Fibroblast of mammary gland (primary cell): ENCODE measurements at places on chromosomes 12 and 14.

DNA sequence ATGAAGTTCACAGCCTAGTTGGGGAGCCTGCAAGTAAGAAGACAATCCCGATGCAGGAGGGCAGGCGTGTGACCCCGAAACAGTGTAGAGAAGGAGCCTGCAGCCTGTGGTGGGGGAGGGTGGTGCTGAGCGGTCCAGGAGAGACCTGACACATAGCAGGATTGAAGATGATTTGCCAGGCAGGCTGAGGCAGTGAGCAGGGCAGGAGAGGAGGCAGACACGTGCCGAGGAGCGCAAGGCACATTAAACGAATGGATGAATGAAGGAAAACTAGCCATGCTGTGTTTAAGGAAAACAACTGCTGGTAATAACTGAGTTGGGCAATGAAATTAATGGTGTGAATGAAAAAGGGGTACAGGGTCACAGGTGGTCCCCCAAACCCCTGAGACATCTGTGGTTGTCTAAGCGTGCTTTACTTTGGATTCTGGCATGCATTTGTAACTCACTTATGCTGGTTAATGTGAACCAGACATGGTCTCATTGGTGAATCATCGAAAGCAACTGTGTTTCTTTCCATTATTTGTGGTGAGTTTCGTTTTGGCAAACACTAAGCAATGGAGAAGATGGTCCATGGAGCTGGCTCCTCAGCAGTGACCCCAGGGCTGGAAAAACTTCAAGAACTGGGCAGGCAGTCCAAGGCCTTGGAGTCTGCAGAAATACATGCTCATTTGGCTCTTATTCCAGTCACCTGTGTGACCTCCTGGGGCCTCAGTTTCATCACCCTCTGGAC lies 96.9 kb upstream of the EVL start:
- peak; percentile 97 for DNase-seq

GRCh38 chr14:88079624-88080023 lies 74.7 kb downstream of the GPR65 start:
- DNase-seq, result no peak

DNA sequence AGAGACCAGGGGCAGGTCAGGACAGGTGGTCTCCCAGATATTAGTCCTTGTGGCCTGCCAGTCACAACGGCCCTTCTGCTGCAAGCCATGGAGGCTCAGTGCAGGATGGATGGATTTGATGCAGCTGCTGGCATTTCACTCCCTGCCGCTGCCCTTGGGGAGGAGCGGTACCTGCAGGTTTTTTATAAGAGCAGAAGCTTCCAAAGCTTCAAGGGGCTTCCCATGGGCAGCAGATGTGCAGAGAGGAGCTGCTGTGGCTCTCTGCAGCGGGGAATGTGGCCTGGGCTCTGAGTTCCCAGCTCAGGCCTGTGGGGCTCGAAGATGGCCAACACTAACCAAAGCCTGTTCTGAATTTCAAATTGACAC lies 379.3 kb downstream of the DPF3 start:
- DNase-seq, result no peak

- peak; percentile 98 for DNase-seq
These were observed 5.7 kb downstream of the PTHLH start for GRCh38 chr12:27966870-27967269.

- no peak for DNase-seq
These were observed at the start of gene STAB2 for GRCh38 chr12:103586791-103587370. STAB2 (plus strand) TSS chr12:103587273; CDS start chr12:103587477, 204 bp downstream.

DNA sequence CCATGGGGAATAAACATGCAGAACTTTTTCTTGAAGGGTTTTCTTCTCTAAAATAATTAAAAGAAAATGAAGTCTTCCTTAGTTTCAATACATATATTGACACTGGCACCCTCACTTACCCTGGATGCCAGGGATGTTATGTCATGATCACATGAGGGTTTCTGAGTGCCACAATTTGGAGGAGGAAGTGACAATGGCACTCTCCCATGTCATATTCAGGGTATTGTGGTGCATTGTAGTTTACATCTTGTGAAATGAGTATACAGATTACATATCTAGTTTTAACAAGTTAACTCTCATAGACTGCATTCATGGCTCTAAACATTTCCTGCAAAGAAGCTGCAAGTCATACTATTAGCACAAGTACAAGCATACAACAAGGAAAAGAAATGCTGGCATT lies 37.7 kb downstream of the CCDC177 start:
- DNase-seq, result no peak

DNA sequence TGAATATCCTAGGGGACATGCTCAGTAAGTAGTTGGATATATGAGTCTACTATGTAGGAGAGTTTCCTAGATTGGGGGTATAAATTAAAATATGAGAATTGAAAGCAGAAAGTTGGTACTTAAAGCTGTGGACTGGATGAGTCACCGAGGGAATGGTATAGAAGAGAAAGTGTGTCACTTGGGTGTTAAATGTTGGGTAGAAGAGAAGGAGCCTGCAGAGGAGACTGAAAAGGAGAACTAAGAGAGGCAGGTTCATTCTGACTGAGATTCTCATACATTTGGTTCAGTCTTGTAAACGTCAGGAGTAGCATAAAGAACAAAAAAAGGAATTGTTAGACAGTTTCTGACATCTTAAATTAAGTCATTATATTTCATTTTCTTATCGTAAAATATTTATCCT lies 19.9 kb downstream of the LRRC9 start:
- DNase-seq, result no peak

DNA sequence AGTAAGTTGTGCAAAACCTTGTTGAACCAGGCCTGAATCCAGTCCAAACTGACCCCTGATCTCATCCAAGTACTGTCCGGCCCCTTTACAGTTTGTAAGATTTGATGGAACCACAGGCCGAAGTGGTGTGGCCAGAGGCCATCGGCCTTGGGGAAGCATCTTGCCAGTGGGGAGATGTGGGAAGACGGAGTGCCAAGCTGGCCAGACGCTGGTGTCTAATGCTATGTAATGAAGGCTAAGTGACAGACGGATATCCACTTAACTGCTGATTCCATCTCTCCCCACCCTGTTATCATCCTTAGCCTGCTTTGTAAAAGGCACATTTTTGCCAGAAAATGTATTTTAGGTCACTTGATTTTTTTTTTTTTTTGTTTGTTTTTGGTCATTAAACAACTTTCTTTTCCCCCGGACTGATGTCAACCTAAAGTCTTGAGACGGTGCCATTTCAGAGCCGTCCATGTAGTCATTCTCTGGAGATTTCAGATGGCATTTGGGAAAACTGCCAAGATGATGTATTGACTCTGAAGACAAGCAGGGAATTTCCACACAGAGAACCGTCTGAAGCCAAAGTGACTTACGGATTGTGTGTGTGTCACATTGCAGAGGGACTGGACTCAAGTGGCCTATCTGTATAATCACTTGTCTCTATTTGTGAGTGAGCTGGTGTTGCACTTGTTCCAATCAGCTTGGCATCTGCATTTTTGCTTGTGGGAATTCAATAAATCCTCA lies 86.5 kb upstream of the MANSC4 start:
- DNase-seq, result peak; percentile 47

DNA sequence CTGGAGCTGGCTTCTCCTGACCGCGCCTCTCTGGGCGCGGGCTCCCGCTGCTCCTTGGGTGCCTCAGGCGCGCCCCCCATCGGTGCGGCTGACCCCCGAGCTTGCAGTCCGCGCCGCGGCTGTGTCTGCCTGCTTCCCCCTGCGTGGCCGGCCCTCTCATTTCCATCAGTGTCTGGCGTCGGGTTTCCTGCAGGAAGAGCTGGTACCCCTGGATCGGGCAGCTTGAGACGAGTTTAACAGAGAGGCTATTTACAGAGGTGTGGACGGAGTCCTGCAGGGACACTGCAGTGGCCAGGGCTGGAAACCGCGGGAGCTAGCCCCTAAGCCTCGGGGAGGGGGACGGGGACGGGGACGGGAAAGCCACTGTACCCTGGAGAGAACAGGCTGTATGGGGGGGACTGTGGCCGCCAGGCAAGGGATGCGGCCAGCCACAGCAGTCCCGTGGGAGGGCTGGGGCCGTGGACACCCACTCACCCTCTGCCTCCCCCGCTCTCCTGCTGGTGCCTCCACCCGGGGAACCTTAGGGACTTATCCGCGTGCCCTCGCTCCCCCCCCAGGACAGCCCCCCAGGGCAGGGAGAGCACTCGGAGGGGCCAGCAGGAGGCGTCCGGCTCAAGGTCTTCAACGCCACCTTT lies 3.7 kb upstream of the CACNA2D4 start:
- no peak for DNase-seq

DNA sequence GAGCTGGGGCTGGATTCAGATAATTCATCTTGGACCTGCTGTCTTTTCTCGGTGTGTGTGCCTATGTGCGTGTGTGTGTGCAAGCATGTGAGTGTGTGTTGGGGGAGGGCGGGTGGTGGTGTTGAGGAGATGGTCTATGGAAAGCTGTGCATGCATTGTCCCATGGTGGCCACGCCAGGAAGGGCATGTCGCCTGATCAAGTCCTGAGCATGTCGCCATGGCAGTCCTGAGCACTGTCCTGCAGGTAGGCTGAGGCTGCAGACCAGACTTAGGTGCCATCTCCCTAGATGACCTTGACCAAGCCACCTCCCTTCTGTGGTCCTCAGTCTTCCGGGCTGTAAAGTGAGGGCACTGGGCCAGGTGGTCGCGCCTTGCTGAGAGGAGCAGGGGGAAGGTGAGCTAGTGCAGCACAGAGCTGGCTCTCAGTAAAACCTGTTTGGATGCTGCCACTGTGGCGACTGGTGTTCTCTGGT lies 81.4 kb downstream of the PAPOLA start:
- no peak for DNase-seq

- DNase-seq, result no peak
These were observed 187.2 kb downstream of the RPL10L start for GRCh38 chr14:46464341-46464740.

DNA sequence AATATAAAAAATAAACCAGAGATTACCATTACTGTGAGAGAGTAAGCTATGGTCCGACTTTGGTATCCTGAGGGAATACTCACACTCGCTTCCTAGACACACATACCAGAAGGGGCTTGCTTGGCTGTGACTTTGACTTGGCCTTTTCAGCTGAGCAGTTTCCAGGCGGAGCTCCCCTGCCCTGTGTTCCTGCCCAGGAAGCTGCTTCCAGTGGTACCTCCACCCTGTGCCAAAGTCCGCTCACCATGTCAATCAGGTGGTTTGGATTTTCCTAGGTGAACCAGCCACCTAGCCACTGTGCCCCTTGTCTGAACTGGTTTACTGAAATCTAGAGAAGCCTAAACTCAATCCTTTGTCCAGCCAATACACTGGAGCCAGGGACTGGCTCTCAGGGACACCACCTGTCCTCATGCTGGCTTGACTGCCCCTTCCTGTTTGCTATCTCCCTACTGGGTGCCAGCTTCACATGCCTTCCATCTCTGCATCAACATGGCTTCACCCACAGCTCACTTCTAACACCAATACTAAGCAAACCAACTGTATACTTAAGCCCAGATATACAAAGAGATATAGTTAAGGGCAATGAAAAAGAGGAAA lies 28.6 kb downstream of the MAX start:
- no peak for DNase-seq

GRCh38 chr14:101501341-101501740 lies 60.0 kb upstream of the DIO3 start:
- no peak for DNase-seq

DNA sequence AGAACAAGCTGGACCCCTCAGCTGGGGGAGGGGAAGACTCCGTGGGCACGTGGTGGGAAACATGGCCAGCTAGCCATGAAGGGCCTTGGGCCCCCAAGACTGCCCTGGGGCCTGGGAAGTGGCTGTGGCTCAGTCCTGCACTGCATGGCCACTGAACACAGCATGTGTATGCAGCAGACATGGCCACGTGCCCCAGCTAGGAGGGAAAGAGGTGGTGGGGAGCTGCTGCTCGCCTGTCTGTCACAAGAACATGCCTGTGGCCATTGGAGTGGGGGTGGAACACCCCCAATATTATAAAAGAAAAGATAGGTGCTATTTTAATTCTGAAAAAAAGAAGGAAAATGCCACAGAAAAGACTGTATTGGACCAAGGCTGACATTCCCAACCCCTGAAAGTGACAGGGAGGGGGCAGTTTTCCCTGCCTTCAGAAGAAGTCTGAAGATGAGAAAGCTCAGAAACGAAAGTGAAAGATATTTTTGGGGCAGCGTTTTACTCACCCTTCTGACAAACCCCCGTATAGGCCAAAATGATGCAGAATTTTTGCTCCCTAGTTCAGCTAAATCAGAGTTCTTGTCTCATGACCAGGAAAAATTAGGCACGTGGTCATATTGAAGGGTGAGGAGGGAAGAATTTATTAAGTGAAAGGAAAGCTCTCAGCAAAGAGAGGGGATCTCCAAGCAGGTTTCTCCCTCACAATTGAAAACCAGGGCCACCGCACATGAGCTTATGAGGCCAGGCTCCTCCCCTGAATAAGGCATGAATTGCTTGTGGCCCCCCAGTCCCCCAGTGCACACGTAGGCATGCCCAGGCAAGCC lies 35.2 kb upstream of the PCNX1 start:
- no peak for DNase-seq

- DNase-seq, result no peak
These were observed 34.2 kb downstream of the DHX37 start for GRCh38 chr12:124954771-124955170.

DNA sequence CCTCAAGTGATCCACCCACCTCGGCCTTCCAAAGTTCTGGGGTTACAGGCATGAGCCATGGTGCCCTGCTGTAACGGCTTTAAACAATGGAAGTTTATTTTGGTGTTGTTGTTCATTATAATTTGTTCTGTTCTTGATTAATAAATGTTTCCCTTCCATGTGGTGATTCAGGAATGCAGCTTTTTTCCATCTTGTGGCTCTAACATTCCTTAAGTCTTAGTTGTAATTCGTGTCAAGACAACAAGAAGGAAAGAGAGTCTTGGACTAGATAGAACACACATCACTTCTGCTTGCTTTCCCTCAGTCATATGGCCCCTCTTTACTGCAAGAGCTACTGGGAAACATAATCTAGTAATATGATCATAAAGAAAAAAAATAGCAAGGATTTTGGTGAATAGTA lies 211.6 kb downstream of the SLC6A15 start:
- peak; percentile 7 for DNase-seq

DNA sequence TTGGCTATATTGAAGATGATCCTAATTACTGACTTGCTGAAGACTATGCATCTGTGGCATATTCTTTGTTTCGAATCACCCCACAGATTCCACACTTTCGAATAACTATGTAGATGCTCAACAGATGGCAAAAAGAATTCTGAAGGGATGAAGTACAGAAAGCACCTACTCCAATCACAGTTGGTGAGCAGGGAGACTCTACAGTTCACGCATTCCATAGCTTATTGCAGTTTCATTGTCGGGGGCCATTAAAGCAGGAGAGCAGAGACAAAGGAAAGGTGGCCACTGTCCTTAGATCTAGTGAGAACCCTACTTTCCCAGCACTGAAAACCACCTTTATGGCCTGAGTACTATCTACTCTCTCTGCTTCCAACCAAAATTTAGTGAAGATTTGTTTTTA lies 191.9 kb downstream of the STXBP6 start:
- no peak for DNase-seq
